ENCODE measurements at places on chromosomes 7 and 10.

DNA sequence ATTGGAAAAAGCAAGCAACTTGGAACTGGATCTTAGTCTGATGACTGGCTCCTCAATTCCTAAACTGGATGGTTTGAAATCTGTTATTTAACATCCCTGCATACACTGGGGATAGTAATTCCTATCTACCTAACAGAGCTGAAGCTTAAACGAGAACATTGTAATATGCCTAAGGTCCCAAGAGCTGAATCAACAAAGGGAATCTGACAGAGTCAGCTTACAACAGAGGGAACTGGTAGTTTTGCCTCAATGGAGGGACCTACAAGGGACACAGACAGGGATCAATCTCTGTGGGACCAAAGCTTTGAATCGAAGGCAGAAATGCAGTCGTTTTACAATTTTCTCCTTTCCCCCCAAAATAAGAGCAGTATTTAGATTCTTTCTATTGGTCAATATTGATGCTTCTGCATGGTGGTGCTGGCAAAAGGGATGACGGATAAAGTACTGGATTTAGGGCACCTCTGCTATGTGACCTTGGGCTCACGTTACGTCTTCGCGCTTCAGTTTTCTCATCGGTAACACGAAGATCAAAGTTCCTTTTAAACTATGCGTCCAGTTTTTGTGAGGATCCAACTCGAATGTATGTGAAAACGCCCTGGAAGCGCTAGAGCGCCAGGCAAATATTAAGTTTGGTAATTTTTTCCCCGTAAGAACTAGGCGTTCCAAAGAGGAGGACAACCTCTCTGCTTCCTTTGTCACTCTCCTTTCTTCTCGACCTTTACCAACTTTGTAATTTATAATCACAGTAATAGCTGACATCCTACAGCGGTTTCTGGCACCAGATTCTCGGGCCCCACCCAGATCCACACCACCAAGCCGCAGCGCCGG is 1.1 kb downstream of the ACTR1A start:
- DNase-seq: no peak
- no peaks in the 10 kb centered on the region for H3K36me3 ChIP-seq
- peak overlapping the region; percentile 64 for H3K27ac ChIP-seq
- H3K27me3 ChIP-seq: no peaks in the 10 kb centered on the region
- peak overlapping the region; percentile 87 for H3K4me3 ChIP-seq
- H3K4me1 ChIP-seq: peaks cover 22% of the 10 kb centered on the region

DNA sequence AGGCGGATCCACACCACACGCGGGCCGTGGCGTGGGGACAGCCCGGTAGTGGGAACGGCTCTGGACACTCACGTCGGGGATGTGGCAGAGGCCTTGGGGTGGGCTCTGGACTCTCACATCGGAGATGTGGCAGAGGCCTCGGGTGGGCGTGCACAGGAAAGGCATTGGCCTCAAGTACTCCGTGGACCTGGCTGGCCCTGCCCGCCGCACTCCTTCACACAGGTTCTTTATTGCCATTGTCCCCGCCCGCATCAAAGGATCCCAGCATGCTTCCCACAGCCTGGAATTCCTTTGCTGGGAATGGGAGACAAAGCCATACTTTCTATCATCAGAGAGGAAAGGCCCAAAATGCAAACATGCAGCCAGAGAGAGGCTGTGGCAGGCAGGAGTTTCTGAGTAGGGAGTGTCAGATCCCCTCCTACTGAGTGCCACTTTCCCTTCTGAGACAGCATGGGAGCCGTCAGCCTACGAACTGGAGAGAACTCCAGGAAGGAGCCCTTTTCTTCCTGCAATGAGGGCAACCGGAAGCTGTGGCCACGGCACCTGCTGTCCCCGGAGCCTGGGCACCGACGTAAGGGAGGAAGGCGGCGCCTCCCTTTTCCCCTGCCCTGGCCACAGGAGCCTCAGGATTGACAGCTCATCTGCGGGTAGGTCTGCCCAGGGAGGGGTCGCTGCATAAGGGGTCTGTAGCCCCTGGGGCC is 51.5 kb downstream of the RBM17 start:
- H3K4me3 ChIP-seq: no peak overlapping the region
- no peak for DNase-seq
- H3K4me1 ChIP-seq: peaks cover 32% of the 10 kb centered on the region
- H3K27me3 ChIP-seq: peaks cover 21% of the 10 kb centered on the region

DNA sequence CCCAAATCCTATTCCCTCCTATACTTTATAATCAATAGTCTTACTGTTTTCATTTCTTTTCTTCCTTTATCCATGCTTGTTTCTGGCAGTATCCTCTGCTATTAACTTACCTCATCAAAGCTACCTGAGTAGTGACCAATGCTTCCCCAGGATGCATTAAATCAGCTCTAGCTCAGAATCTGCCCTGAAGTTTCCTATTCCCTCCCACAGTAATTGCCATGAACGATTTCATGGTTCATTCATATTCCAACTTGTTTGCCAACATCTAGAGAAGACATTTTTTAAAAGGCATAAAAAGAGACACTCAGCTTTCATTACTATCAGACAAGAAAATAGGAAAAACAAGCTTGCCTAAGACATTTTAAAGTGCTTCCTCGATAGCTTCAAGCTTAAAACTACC is 42.3 kb downstream of the COA1 start:
- no peak overlapping the region for H3K4me3 ChIP-seq
- peak; percentile 18 for DNase-seq
- H3K36me3 ChIP-seq: no peaks in the 10 kb centered on the region

DNA sequence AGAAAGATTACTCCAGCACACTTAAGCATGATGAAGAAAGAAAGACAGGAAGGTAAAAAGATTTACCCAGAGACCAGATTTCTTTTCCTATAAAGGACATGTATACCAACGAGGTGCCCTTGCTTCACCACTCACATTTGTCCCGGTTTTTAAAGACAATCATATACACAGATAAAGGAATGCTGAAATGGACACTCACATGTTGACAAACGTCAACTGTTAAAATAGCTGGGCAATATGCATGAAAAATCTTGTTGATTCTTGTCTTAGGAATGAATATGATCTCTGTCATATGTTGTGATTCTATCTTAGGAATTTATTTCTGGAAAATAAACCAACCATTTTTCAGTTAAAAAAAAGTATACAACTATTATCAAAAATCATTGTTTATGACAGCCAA is 158.2 kb downstream of the SRPK2 start:
- no peaks in the 10 kb centered on the region for H3K27me3 ChIP-seq
- no peak overlapping the region for H3K27ac ChIP-seq
- no peak overlapping the region for H3K4me3 ChIP-seq
- H3K4me1 ChIP-seq: peaks cover 9% of the 10 kb centered on the region
- DNase-seq: no peak
- no peaks in the 10 kb centered on the region for H3K36me3 ChIP-seq

GRCh38 chr10:62651341-62651740 is 153.2 kb upstream of the ADO start:
- peak overlapping the region; percentile 67 for H3K27ac ChIP-seq
- H3K4me1 ChIP-seq: peaks cover 34% of the 10 kb centered on the region
- H3K4me3 ChIP-seq: peak overlapping the region; percentile 27
- DNase-seq: no peak

DNA sequence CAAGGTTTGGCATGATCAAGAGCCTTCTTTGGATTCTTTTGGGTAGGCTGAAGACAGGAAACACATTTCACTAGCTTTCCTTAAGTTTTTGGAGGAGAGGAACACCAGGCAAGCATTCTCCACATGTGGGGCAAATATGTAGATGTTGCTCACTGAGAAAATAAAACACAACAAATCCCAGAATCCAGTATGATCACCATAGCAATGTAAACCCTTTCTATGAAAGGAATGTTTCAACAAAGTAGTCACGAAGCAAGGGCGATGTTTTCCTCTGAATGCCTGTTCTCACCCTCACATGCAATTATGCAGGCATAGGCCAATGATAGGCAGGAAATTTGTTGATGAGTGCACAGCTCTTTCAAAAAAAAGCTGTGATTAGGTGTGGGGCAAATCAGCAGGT is 20.5 kb upstream of the CEP41 start:
- H3K27ac ChIP-seq: no peak overlapping the region
- H3K36me3 ChIP-seq: no peaks in the 10 kb centered on the region
- no peaks in the 10 kb centered on the region for H3K27me3 ChIP-seq
- no peak overlapping the region for H3K4me3 ChIP-seq

DNA sequence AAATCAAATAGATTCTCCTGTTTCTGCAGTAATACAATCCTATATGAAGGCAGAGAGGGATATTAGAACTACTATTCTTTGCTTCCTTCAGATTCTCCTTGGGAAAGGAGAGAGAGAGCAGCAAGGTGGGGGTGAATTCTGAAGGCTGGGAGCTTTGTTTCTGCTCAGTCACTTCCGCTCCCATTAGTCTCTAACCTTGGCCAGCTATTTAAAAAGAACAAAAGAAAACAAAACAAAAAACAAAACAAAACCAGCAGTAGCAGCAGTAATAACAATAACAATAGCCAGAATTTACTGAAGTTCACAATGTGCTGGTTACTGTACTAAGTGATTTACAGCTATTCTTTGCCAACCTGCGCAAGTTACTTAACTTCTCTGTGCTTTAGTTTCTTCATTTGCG is 9.9 kb downstream of the GPR85 start:
- no peaks in the 10 kb centered on the region for H3K4me1 ChIP-seq
- H3K27ac ChIP-seq: no peak overlapping the region
- no peaks in the 10 kb centered on the region for H3K36me3 ChIP-seq
- no peak overlapping the region for H3K4me3 ChIP-seq
- DNase-seq: no peak

GRCh38 chr7:26857506-26858240 is 6.7 kb downstream of the SKAP2 start:
- DNase-seq: peak; percentile 36
- no peaks in the 10 kb centered on the region for H3K4me1 ChIP-seq

DNA sequence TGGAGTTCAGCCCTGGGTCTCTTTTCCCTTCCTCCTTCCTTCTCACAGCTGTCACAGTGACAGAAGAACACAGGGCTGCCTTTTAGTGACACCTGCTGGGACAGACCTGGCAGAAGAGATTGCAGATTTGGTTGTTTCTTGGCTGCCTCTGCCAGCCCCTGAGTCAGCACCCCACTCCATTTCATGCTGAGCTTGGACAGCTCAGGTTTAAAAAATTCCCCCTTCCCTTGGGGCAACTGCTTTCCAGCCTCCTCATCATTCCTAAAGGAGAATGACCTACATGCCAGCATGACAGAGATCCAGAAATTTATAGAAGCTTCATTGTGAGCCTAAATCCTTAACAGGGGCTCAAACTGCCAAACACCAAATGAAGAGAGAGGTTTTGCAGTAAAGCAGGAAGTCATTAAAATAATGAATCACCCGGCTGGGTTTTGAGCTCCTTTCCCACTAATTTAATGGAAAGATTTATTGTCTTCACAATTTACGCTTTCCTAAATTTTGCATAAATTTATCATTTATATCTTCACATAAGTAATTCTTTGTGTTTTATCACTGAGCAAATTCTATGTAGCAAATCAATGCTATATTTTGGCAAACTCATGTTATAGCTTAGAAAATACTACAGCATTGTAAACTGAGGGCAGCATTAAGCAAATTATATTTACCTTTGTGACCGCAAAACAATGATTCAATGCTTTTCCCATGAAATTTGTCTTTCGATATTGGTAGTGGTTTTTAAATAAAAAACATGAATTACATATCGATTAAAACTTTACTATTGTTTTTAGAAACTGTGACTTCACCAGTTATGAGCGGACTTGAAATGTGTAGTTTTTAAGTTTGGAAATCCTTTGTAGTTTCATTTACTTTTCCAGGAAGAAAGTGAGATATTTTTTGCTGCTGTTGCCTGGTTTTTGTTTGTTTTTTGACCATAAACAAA is 399.5 kb upstream of the ANKRD30A start:
- H3K27me3 ChIP-seq: no peaks in the 10 kb centered on the region
- peak overlapping the region; percentile 26 for H3K27ac ChIP-seq
- peak; percentile 94 for DNase-seq
- no peak overlapping the region for H3K4me3 ChIP-seq
- H3K4me1 ChIP-seq: peaks cover 22% of the 10 kb centered on the region

- peak; percentile 55 for DNase-seq
- no peak overlapping the region for H3K4me3 ChIP-seq
- H3K4me1 ChIP-seq: peaks cover 8% of the 10 kb centered on the region
- peaks cover 14% of the 10 kb centered on the region for H3K27me3 ChIP-seq
Measured at GRCh38 chr10:132022241-132022640, 40.5 kb upstream of the BNIP3 start.

GRCh38 chr10:7046615-7047014 is 364.2 kb downstream of the SFMBT2 start:
- no peaks in the 10 kb centered on the region for H3K36me3 ChIP-seq
- H3K4me1 ChIP-seq: no peaks in the 10 kb centered on the region
- H3K27me3 ChIP-seq: no peaks in the 10 kb centered on the region
- no peak overlapping the region for H3K27ac ChIP-seq
- H3K4me3 ChIP-seq: no peak overlapping the region
- no peak for DNase-seq

DNA sequence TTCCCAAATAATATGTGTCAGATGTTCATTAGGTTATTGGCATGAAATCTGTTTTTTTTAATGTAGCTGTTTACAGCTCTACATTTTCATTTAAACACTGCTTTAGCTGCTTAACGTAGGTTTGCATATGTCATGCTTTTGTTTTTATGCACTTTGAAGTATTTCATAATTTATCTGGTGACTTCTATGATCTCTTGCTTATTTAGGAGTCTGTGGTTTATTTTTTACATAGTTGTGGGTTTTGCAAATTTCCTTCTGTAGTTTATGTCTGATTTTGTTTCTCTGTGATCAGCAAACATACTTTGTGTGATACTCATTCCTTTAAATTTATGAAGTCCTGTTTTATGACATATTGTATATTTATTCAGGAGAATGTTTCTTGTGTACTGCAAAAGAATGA is 606.5 kb upstream of the PFKP start:
- H3K4me3 ChIP-seq: no peak overlapping the region
- DNase-seq: no peak
- H3K36me3 ChIP-seq: no peaks in the 10 kb centered on the region
- no peaks in the 10 kb centered on the region for H3K4me1 ChIP-seq
- no peak overlapping the region for H3K27ac ChIP-seq

DNA sequence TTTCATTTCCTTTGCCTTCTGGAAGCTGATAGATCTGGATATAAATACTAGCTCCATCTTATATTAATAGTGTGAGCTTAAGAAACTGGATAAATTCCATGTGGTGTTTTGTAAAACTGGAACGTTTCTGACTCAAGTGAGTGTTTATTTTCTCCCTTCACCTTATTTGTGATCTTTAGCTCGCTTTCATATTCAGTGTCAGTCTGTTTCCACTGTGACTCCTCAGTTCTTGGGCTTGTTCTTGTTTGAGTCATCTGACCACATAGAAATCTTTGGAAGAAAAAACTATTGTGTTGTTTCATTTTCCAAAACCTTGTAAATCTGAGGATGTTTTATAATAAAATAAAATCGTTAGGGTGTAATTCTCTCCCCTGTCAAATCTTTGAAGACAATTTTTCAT is 186.4 kb downstream of the POLR1F start:
- no peak overlapping the region for H3K4me3 ChIP-seq
- peak; percentile 35 for DNase-seq
- H3K27me3 ChIP-seq: no peaks in the 10 kb centered on the region
- no peaks in the 10 kb centered on the region for H3K36me3 ChIP-seq

- peak overlapping the region; percentile 31 for H3K27ac ChIP-seq
- no peak overlapping the region for H3K4me3 ChIP-seq
- no peaks in the 10 kb centered on the region for H3K27me3 ChIP-seq
- no peaks in the 10 kb centered on the region for H3K36me3 ChIP-seq
Measured at GRCh38 chr10:93746844-93747284, 10.9 kb upstream of the LGI1 start.
